NCI-H1105 (cell line): ENCODE measurements at places on chromosomes 11 and 22.

- peak; percentile 14 for DNase-seq
These were observed 143.9 kb downstream of the INSC start for GRCh38 chr11:15258433-15259165.

- no peak for DNase-seq
These were observed 204.6 kb downstream of the BARX2 start for GRCh38 chr11:129580278-129580677.

DNA sequence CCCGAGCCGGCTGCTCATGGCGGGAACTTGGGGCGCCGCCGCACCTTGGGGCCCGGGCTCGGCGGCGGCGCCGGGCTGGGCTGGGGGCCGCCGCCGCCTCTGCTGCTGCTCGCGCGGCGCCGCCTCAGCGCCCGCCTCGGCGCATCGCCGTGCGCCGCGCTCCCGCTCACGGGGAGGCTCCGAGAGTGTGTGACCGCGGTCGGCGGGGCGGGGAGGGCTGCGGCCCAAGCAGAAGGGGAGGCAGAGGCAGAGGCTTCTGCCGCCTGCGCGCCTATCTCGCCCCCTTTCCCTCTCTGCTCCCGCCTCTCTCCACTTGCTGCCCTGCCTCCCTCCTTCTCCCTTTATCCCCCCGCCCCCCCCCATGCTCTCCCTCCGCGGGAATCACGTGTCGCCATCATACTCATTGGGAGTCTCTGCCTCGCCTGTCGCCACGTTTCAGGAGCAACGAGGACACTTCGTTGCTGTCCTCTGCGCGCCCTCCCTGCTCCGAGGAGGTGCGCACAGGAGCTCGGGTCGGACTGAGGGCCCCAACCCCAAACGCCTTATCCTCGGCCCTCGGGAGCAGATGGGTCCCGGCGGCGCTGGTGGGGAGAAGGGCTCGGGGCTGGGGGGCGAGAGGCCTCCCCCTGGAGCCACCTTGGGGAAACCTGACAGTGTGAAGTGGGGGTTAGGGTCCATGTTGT is at the start of gene GUCY1A2:
Gene GUCY1A2, minus strand, starts transcription at position 258 of the 683 bp plus-strand sequence. CDS start 421 bp downstream, outside the sequence.
- peak; percentile 52 for DNase-seq

GRCh38 chr11:43532041-43532440 is 148.5 kb upstream of the HSD17B12 start:
- DNase-seq: no peak

- DNase-seq: no peak
These were observed 62.1 kb upstream of the ARHGAP20 start for GRCh38 chr11:110774138-110775014.

DNA sequence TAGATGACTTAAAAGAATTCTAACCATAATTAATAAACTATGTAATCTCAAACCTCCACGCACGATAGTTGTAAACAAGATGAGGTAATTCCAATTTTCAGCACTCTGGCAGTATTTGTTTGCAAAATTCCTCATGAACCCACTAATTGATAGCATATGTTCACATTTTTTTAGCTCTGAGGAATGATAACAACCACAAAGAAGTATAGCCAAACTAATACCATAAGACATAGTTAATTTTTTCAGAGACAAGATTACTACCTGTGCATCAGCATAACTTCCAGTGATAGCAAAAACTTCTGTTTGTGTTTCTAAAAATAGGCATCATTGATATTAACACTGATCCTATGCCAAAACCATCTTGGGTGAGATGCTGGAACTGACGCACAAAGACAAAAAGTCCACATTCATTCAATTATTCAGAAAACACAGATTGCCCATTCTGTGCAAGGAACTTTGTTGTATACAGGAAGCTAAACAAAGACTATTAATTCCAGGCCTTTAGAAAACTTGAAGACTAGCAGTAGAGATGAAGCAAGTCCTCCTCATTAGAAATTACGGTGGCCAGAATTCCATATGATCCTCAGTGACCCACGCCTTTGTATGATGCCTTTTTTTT is 57.7 kb downstream of the PDGFD start:
- no peak for DNase-seq

GRCh38 chr11:765025-765801 is 12.1 kb downstream of the GATD1 start:
- peak; percentile 39 for DNase-seq

DNA sequence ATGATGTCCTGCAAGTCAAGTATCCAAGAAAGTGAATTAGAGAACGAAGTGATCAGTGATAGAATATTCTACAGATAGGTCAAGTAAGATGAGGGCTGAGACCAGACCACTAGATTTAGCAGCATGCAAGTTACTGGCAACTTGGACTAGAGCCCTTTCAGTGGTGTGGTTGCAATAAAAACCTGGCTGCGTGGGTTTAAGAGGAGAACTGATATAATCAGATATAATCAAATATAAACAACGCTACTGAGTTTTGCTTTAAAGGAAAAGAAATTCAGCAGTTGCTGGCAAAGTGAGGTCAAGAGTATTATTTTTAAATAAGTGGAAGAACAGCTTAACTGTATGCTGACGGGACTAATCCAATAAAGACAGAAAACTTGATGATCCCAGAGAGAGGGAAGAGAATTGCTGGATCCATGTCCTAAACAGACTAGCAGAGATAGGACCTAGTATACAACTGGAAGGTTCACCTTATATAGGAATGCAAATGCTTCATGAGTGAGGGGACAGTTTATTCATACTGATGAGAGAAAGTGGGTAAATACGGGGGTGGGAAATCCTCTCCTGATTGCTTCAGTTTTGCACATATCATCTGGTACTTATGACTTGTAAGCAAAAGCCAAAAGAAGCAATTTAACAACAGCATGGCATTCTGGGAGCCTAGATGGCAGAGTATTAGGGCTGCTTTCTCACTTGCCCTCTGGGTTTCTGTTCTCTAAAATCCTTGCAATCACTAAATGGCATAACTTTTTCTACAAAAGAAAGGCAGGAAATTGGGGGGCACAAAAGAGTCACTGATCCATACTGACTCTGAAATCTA is 146.2 kb downstream of the RBFOX2 start:
- no peak for DNase-seq

DNA sequence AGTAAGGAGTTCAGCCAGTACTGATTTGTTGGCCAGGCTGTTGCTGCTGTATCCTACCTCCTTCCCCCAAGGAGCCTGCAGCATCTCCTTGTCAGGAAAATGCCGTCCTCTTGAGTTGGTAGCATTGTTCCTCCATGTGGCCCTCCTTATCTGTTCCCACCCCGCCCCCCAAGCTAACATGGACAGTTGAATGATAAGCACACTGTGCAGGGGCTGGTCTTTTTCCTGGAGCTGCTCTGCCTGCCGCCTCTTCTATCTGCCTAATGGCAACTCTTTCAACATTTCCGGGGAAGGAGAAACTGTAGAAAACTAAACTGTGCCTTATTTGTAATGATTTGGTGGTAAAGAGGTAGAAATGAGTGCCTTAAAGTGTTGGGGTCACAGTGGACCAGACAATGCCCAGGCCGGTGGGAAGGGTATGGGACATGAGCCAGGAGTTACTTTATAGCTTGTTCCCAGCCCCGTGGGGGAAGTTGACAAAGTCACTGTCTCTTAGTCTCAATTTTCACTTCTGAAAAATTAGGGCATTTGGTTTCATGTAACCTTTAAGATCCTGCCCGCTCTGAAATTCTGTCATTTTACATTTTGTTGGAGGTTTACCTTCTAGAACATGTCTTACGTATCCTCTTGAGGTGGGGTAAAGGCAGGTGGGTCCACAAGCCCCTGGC is 4.5 kb downstream of the FAM118A start:
- no peak for DNase-seq

DNA sequence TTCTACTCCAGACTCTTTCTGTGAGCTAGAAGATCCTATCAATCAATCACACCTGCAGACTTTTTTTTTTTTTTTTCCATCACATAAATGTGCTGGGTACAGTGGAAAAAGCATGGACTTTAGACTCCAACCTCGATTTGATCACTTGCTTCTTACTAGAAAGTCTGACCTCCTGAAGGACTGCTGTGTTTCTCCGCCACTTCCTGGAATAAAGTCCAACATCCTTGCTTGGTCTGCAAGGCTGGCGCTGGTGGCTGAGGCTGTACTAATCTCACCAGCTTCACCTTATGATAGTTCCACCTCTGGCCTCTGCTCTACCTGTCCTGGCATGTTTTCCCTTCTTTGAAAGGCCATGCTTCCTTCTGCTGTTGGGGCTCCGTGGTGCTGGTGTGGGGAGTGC is 60.9 kb upstream of the SESN3 start:
- no peak for DNase-seq

- DNase-seq: no peak
These were observed 15.3 kb downstream of the IL10RA start for GRCh38 chr11:118001494-118001971.

- DNase-seq: no peak
These were observed 62.1 kb upstream of the CREB3L1 start for GRCh38 chr11:46215208-46215931.
